ENCODE measurements at places on chromosomes 2 and 18.

DNA sequence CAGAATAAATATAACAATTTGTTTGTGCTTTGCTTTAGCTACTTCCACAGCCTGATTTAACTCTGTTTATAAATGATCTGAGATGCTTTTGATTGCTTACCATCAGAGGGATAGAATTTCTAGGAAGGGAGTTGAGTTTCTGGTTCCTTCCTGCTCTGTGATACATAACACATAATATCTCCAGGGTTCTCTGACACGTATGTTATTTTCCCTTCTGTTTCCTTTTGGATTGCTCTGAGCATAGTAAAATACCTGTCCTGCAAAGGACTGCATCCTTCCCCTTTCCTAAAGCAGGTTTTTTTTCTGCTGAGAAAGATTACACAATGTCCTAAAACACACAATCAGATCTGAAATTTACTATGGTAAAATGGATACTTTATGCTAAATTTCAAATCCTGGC is 76.1 kb downstream of the CABYR start:
- no peaks in the 10 kb centered on the region for H3K27me3 ChIP-seq
- H3K36me3 ChIP-seq, result no peaks in the 10 kb centered on the region
- H3K4me3 ChIP-seq, result no peak overlapping the region
- no peaks in the 10 kb centered on the region for H3K4me1 ChIP-seq
- no peak overlapping the region for H3K27ac ChIP-seq

DNA sequence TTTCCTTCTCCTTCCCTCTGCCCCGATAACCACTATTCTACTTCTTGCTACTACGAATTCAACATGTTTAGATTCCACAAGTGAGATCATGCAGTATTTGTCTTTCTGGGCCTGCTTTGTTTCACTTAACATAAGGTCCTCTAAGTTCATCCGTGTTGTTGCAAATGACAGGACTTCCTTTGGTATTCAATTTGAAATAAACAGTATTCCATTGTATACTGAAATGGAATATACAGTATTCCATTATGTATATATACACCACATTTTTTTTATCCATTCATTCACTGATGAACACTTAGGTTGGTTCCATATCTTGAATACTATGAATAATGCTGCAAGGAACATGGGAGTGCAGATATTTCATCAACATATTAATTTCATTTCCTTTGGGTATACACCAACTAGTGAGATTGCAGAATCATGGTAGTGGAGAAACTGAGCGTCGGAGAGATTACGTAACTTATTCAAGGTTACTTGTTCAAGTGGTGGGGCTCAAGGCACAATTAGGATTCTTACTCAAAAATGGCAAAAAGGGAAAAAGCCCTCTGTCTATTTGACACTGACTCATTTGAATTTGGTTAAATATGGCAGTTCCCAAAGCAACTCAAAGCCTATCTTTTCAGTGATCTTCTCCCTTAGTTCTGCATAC is 85.1 kb downstream of the CHN1 start:
- H3K36me3 ChIP-seq, result no peaks in the 10 kb centered on the region
- H3K4me1 ChIP-seq, result peaks cover 2% of the 10 kb centered on the region
- H3K27me3 ChIP-seq, result no peaks in the 10 kb centered on the region

DNA sequence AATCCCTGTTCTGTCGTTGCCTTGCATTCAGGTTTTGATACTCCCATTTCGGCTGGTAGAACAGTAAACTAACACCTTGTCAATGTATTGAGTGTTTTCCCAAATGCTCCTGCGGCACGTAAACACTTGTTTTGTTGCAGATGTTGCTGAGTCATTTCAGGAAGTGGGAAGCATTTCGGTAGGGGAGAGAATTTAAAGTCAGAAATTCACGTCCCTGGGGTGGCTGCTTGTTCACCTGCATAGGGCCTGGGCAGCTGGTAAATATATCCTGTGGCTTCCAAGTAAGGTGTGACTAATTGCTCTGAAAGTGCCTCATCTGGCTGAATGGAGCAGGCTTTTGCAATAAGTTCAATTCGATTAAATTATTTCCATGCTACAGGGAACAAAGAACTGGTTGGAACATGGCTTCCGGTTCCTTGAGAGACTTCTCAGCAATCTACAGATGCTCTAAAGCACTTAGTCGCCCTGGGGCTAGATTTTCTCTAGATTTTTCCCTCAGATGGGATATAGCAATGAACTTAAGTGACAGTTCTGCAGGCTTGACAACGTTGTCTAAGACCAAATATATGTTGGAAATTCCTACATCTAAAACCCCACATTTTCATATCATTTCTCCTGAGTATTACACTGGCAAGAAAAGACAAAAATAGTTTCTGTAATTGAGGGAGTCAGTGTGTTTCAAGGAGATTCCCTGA is 5.2 kb downstream of the GALR1 start:
- H3K36me3 ChIP-seq, result peaks cover 4% of the 10 kb centered on the region
- no peak overlapping the region for H3K27ac ChIP-seq
- H3K4me3 ChIP-seq, result no peak overlapping the region

- peaks cover 15% of the 10 kb centered on the region for H3K27me3 ChIP-seq
- no peak overlapping the region for H3K27ac ChIP-seq
- no peak for DNase-seq
- no peaks in the 10 kb centered on the region for H3K36me3 ChIP-seq
- H3K4me1 ChIP-seq, result peaks cover 7% of the 10 kb centered on the region
These were observed 128.6 kb downstream of the MSH2 start for GRCh38 chr2:47531378-47532042.

DNA sequence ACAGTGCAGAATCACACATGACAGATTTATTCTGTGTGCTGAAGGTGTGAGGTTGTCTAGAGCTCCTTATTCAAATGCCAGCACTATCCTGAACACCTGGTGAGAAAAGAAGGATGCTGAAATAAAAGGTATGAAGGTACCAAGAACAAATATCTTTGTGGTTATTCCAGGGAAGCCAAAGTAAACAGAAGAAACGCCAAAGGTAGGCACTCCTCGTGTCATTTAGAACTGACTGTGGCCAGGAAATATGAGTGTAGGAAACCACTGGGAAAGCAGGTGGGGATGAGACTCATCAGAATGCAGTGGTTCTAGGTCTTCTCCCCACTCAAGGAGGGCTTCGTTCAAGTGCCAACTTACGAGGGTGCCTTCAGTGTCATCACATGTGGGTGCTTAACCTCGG is 80.8 kb downstream of the KIF5C start:
- H3K27me3 ChIP-seq, result no peaks in the 10 kb centered on the region
- no peak overlapping the region for H3K4me3 ChIP-seq
- peaks cover 16% of the 10 kb centered on the region for H3K36me3 ChIP-seq
- no peak for DNase-seq
- no peak overlapping the region for H3K27ac ChIP-seq

DNA sequence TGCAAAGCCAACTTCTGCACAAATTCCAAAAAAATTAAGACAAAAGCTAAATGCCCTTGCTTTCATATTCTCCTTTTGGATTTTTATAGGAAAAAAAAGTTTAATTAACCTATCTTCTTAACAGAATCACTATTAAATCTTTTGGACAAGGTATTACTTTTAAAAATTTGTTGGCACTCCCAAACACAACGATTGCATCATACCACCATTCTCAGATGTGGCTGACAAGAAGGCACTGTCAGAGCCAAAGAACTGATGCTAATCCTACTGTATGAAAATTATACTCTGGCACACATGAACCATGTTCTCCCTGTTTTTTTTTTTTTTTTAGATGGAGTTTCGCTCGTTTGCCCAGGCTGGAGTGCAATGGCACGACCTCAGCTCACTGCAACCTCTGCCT is 58.4 kb downstream of the NOL10 start:
- peaks cover 15% of the 10 kb centered on the region for H3K4me1 ChIP-seq
- no peak overlapping the region for H3K4me3 ChIP-seq
- no peaks in the 10 kb centered on the region for H3K27me3 ChIP-seq
- no peak overlapping the region for H3K27ac ChIP-seq

DNA sequence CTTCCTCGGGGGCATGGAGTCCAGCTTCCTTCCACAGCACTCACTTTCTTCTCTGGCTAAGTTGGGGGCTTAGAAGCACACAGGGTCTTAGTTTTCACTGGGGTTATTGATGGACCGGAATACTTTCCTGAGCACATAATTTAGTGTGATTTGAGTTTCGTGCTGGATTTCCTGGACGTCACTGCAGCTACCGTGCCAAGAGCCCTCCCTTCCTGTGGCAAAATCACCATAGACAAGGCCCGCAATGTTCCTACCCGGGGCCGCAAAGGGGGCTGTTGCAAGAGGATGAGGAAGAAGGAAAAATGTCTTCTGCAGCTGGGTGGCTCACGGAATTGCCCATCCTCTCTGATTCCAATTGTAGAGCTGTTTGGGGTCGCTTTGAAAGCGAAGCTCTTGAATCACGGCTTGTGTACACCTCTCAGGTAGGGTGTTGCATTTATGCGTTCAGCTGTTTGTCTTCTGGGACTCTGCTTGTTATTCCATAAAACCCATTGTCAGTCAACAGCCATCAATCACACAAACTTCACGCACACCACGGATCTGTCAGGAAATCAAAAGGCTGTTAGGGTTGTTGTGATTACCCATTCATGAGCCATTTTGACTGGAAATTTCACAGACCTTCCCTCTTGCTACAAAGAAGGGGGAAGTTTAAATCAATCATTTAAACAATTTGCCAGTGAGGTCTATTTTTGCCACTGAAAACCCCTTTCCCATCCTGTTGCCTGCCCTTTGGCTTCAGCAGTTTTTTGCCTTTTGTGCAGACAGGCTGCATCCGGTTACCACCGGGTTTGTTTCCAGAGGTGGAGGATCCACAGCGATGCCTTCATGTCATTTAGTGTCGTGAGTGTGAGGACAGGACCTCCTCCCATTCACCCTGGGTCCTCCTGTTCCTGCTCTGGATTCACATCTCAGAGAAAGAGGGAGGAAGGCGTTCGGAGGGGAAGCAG is 36.0 kb downstream of the SMIM21 start:
- H3K4me3 ChIP-seq, result no peak overlapping the region
- DNase-seq, result no peak
- peaks cover 76% of the 10 kb centered on the region for H3K27me3 ChIP-seq
- H3K4me1 ChIP-seq, result no peaks in the 10 kb centered on the region
- H3K27ac ChIP-seq, result no peak overlapping the region
- no peaks in the 10 kb centered on the region for H3K36me3 ChIP-seq

- H3K4me1 ChIP-seq, result peaks cover 34% of the 10 kb centered on the region
- no peaks in the 10 kb centered on the region for H3K27me3 ChIP-seq
- H3K4me3 ChIP-seq, result peak overlapping the region; percentile 28
- peaks cover 10% of the 10 kb centered on the region for H3K36me3 ChIP-seq
These were observed 228.3 kb downstream of the LDLRAD4 start for GRCh38 chr18:13446610-13447461.

- H3K4me3 ChIP-seq, result no peak overlapping the region
- no peaks in the 10 kb centered on the region for H3K27me3 ChIP-seq
- DNase-seq, result no peak
- H3K27ac ChIP-seq, result no peak overlapping the region
These were observed 84.5 kb downstream of the ABI2 start for GRCh38 chr2:203412546-203413331.

- no peaks in the 10 kb centered on the region for H3K27me3 ChIP-seq
- peaks cover 25% of the 10 kb centered on the region for H3K4me1 ChIP-seq
- H3K36me3 ChIP-seq, result no peaks in the 10 kb centered on the region
- H3K27ac ChIP-seq, result no peak overlapping the region
- no peak for DNase-seq
These were observed 357.0 kb upstream of the ID2 start for GRCh38 chr2:8324901-8325300.

DNA sequence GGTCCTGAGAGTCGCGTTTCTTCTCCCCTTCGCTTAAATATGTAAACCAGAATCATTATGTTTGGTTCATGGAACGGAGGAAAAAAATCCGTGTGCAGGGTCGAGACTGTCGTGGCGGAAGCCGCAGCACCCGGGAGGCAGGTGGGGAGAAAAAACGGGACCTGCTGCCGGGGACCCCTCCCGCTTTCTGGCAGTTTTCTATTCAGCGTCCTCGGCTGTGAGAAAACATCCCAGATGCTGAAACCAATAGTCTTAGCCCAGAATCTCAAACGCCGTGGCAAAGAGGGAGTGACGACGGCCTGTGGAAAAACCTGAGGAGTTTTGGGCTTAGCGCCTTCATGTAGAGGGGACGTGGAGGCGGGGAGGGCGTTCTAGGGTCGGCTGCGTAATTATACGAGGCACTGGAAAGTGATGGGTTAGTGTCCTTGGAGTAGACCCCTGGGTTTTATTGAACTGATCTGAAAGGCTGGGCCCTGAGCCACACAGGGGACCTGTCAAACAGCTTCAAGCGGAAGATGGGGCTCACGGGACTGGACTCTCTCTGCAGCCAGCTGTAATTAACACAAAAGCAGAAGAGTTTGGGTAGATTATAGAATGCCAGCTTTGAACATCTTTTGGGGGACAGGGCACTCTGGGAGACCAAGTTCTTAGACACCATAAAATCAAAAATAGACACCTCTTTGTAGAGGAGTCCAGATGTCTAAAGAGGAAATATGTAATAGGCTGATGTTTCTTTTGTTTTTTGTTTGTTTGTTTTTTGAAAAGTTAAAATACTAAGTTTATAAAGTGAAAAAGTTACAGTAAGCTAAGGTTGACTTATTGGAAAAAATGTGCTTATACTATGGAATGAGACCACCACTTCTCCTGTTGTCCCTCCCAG is 834 bp upstream of the BUB1 start:
- H3K4me3 ChIP-seq, result peak overlapping the region; percentile 99
- H3K4me1 ChIP-seq, result peaks cover 8% of the 10 kb centered on the region
- DNase-seq, result no peak
- H3K36me3 ChIP-seq, result peaks cover 5% of the 10 kb centered on the region
- H3K27ac ChIP-seq, result peak overlapping the region; percentile 94

GRCh38 chr18:5527603-5528002 is 16.2 kb downstream of the EPB41L3 start:
- H3K4me3 ChIP-seq, result no peak overlapping the region
- no peaks in the 10 kb centered on the region for H3K36me3 ChIP-seq
- no peak for DNase-seq
- peaks cover 8% of the 10 kb centered on the region for H3K27me3 ChIP-seq
- no peak overlapping the region for H3K27ac ChIP-seq
- no peaks in the 10 kb centered on the region for H3K4me1 ChIP-seq

DNA sequence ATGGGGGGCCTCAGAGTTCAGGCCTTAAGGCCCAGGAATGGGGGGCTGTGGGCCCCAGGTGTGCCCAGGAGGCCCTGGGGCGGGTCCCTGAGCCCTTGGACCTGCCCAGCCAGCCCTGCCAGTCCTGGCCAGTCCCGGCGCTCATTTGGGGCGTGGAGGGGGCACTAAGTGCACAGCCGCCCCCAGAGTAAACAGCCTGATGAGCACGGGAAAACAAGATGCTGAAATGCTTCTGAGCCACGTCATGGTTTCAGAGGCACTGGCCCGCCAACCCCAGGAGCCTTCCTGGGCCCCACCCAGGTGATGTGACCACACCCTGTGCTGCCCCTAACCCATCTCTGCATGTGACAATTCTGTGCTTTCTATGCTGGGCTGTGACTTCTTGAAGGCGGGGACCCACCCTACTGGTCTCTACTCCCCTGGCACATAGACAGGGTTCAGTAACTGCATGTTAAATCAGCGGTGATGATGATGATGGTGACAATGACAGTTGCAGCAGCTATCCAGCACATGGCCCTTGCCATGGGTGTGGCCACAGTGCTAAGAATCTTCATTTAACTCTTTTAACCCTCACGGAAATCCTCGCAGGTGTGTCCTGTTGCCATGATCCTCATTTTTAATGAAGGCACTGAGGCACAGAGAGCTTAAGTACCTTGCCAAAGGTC is 28.1 kb upstream of the ASPRV1 start:
- no peak overlapping the region for H3K4me3 ChIP-seq
- H3K36me3 ChIP-seq, result no peaks in the 10 kb centered on the region
- no peak overlapping the region for H3K27ac ChIP-seq

- no peak overlapping the region for H3K27ac ChIP-seq
- no peak overlapping the region for H3K4me3 ChIP-seq
- no peak for DNase-seq
- H3K27me3 ChIP-seq, result no peaks in the 10 kb centered on the region
- peaks cover 19% of the 10 kb centered on the region for H3K4me1 ChIP-seq
These were observed 61.7 kb upstream of the WIPF1 start for GRCh38 chr2:174659069-174659900.

GRCh38 chr2:205644018-205644417 is 38.3 kb upstream of the NRP2 start:
- no peaks in the 10 kb centered on the region for H3K4me1 ChIP-seq
- no peak overlapping the region for H3K4me3 ChIP-seq
- H3K27ac ChIP-seq, result no peak overlapping the region
